T1000 (cell line): ENCODE measurements at places on chromosomes 16 and 17.

DNA sequence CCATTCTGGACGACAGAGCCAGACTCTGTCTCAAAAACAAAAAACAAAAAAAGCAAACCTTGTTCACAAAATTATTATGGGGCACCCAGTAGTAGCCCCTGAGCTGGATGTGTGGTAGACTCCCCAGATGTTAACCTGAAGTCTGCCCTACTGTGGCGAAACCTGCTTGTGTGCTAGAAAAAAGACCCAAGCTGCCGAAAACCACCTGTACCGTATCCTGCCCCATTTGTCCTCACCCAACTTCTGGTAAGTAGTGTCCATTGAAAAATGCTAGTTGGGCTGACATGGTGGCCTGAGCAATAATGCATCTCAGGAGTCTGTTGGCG, 9.1 kb downstream of the RMI2 start:
- no peak for DNase-seq

DNA sequence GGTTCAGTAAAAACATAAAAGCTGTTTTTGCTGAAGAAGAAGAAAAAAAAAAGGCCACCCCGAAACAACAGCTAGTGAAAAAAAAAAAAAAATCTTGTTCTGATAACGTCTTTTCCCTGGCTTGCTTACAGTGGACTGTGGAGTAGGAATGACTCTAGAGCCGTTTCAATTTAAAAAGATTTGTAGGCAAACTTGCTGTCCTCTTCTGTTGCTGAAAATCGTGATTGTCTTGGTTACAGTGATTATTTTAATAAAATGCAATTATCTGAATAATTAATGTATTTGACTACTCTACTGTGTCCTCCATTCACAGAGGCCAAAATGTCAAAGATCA, 190.6 kb upstream of the TBX2 start:
- DNase-seq = no peak

- DNase-seq = no peak
These were observed 27.5 kb downstream of the GGA2 start for GRCh38 chr16:23482778-23483177.

DNA sequence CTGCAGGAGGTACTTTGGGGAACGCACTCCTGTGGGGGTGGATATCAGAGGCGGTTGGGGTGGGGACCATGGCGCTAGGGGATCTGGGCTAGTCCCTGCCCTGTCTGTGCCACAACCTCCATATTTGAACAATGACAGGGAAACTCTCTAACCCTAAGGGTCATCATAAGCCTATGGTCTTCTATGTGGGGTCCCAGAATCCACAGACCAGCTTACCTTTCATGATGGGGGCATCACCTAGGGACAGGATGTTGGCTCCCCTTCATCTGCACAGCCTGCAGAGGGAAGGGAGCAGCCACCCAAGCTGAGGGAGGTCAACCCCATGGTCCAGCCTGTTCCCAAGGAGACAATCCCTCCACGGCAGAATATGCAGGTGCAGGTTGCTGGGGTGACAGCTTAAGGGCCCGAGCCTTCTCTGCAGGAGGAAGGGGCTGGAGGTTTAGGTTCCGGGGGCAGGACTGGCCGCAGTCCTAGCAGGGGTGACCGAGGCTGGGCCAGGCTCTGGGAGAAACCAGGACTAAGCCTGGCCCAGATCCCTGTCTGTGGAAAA, 1.7 kb downstream of the ORAI3 start:
- no peak for DNase-seq

- no peak for DNase-seq
These were observed 4.4 kb downstream of the RNF166 start for GRCh38 chr16:88701581-88702370.

GRCh38 chr17:44733753-44734152, 25.0 kb upstream of the ADAM11 start:
- no peak for DNase-seq

DNA sequence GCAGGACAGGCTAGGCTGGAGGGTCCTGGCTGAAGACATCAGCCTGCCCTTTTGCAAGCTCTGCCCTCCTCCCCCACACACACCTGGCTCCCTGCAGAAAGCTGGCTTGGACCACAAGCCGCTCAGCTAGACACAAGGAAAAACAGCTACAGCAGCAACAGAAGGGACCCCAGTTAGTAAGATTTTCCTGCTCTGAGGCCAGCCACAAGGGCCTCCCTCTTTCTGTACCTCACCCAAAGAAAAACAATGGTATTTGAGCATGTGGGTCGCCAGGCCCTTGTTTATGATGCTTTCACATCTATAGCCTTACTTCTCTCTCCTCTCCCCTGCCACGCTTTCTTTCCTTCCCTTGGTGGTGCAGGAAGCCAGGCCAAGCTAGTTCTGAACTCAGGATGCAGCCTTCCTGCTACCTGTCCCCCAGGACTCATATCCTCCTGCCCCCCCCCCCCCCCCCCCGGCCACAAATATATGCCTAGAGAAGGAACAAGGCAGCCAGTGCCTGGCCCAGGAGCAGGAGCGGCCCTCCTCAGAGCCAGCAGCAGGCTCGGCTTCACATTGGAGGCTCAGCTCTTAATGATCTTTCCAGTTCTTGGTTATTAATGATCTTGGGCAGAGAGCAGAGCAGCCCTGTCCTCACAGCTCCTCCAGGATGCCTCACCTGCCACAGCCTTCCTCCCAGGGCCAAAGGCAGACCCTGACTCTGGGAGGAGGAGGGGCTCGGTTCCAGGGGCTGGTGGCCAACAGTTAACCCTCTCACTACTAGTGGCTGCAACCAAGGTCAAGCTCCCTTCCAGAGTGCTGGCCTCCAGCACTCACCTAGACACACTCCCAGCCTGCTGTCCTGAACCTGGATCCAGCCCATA, 19.5 kb downstream of the GRIN2C start:
- DNase-seq = no peak

DNA sequence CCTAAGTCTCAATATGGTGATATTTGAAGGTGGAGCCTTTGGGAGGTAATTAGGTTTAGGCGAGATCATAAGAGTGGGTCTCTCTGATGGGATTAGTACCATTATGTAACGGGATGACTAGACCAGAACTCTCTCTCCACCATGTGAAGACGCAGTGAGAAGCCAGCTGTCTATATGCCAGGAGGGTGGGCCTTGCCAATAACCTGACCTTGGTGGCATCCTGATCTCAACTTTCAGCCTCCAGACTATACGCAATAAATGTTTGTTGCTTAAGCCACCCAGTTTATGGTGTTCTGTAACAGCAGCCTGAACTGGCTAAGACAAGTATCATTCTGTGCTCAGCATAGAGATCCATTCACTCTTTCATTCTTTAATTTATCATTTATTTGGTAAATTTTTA, 167.2 kb upstream of the CDH11 start:
- no peak for DNase-seq

GRCh38 chr16:57606147-57606846, 22.1 kb upstream of the ADGRG1 start:
- DNase-seq = no peak

DNA sequence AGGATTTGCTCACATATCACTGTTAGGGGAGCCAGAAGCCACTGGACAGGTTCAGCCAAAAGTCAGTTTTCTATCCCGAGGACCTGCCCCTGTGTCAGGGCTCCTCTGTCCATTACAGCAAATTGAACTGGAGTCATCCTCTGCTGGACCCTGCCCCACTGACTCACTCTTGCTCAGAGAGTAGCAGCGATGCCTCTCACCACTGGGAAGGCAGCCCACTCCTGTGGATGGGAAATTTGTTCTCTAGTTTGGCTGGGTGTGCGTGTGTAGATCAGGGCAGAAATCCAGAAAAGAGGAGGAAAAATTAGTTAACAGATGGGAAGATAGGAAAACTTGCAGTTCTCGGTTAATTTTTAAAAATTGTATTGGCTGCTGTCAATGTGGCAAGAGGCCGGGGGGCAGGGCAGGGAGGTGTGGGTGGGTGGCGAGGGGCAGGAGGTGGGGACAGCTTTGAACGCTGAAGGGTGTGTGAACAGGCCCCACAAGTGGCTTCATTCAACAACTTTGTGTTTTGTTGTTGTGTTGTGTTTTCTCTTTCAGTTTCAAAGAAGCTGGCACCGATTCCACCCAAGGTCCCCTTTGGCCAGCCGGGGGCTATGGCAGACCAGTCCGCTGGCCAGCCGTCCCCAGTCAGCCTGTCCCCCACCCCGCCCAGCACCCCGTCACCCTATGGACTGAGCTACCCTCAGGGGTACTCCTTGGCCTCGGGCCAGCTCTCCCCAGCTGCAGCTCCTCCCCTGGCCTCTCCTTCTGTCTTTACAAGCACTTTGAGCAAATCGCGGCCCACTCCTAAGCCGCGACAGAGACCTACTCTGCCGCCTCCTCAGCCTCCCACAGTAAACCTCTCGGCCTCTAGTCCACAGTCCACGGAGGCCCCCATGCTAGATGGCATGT, 33.6 kb downstream of the ELAC2 start:
- no peak for DNase-seq

GRCh38 chr17:48095611-48096010, 5.7 kb downstream of the CBX1 start:
- DNase-seq = no peak

DNA sequence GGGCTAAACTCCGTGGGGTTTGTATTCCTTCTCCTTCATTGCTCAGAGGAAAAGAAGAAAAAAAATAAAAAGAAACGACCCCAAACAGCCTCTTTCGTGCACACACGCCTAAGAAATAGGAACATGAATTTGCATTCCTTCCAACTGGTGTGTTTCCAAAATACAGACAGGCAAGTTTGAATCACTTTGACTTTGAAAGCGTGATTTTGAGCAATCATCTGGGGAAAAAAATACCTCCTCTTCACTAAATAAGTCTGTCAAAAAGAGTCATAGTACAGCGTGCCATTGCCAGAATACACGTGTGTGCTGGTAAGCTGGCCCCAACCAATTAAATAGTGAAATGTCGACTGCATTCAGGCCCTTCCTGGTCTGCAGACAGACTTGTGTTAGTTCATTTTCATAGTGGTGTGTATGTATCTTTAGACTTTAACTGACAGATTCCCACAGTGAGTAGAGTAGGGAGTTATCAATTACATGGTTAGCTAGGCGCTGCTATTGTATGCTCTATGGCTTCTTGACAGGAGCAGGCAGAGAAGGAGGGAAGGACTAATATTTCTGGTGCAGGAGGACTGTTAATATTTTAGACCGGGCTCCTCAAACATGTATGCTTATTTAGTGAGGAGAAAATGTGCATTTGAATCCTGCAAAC, 618.3 kb downstream of the MAF start:
- no peak for DNase-seq

DNA sequence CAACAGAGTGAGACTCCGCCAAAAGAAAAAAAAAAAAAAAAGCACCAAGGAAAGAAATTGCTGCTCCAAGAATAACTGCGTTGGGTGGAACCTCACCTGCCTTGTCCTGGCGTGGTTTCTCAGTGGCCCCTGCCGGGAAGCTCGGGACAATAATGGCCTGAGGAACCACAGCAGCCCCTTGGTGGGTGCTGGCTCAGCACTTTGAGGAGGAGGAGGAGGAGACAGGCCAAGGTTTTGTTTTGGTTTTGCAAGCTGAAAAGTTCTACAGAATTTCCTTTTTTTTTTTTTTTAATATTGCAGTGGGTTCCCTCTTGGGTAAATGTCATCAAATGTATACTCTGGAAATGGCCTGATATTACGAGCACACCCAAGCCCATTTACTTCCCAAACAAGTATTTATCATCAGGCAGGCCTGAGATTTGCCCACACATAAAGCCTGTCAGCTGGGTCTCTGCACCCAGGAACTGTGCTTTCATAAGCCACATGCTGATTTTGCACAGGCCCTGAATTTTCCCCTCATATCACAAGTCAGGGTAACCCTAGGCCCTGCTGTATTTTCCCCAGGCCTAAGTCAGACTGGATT, 78.3 kb downstream of the SOCS1 start:
- DNase-seq = no peak

DNA sequence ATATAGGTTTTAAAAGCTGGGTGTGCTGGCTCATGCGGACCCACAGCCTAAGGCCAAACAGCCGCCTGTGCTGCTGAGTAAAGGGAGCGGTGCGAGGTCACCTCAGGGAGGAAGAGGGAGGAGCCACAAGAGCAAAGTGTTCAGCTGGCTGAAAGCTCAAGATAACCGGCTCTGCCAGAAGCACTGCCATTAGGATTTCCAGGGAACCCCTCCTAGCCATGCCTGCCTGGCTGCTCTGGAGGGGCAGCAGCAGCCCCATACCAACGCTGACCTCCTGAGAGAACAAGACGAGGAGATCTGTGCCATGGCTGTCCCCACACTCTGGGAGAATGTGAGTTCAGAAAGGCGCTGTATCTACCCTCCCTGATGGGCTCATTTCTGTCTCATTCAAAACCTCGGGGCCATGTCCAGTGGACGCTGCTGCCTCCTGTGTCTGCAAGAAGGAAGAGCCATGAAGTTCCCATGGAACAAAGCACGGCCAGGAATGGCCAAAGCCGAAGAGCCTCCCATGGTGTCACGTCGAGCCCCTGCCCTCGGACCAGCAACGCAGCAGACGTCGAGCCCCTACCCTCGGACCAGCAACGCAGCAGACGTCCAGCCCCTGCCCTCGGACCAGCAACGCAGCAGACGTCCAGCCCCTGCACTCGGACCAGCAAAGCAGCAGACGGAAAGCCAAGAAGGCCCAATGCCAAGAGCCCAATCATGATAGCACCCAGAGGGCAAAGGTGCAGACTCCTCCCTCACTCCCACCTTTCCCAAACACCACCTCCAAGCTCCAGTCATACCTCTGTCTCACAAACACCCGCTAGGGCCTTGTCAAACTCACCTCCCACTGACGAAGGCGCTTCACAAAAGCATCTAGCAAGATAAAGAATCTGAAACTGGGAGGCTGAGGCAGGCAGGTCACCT, 107.0 kb downstream of the ANKRD11 start:
- DNase-seq = no peak

GRCh38 chr16:82874672-82875071, 247.9 kb downstream of the CDH13 start:
- DNase-seq = no peak

GRCh38 chr17:55683550-55684315, 38.9 kb downstream of the TMEM100 start:
- DNase-seq = no peak

DNA sequence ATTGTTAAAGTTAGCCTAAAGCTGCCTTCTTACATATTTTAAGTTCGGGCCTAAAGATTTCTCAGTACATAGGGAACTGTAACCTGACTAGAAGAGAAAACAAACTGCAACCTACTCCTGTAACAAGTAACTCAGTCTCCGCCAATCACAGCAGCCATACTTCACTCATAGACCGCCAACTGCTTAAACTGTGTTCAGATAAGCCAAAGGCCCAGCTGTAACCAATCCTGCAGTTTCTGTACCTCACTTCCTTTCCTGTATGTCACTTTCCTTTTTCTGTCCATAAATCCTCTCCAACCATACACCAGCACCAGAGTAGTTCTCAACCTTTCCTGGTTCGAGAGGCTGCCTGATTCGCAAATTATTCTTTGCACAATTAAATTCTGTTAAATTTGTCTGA, 41.5 kb downstream of the GLG1 start:
- DNase-seq = no peak
